ENCODE measurements at places on chromosomes 3 and 15. TPM values are rescaled to one million over a fixed set of nuclear protein-coding genes. Genes with fewer than 3 reads are reported as not detected.

Gene RARRES1
- total RNA-seq: 49.1 TPM

Gene RHCG
- total RNA-seq: not detected

Gene UCN2
- total RNA-seq: 0.18 TPM

Gene CPNE9
- not detected for total RNA-seq

Gene PPP2R3A
- total RNA-seq: 9.9 TPM

Gene PLCL2
- 53.4 TPM for total RNA-seq

Gene LINGO1
- total RNA-seq: 0.92 TPM

Gene FBXL22
- total RNA-seq: 27.5 TPM

Gene CILP
- 1.5 TPM for total RNA-seq

Gene SLC51B
- total RNA-seq: not detected

Gene SH3GL3
- total RNA-seq: 0.33 TPM

Gene ZNF717
- 13.9 TPM for total RNA-seq

Gene CAPN3
- 8.0 TPM for total RNA-seq

Gene GOLGA8S
- total RNA-seq: 0.33 TPM

Gene CCDC39
- total RNA-seq: 0.86 TPM

Gene CFAP100
- total RNA-seq: not detected

Gene SYNPR
- not detected for total RNA-seq

DNA sequence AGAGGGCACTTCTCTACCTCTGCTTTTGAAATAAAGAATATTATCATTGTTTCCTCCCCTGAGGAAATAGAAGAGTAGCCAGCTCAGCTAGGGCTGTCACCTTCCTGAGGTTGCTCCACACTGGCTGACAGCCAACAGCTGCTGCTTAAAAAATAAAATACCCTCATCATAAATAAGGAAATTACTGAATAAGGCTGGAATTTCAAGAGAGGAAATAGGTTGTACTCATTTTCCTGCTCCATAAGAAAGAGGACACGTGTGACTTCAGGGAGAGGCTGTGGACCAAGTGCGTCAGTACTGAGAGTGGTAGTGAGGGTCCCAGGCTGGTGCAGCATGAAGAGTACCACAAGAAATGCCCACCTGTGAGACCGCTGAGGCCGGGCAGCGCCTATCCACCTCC is 8.1 kb upstream of the C2CD4B start:
- no peak for DNase-seq

- no peak for DNase-seq
Observed at GRCh38 chr15:34584330-34584668, 848 bp upstream of the GOLGA8B start.

GRCh38 chr3:99429502-99429901 is 208.9 kb upstream of the COL8A1 start:
- DNase-seq: no peak

GRCh38 chr3:181292984-181293383 is 303.4 kb upstream of the DNAJC19 start:
- DNase-seq: no peak

- DNase-seq: peak; percentile 82
Observed at GRCh38 chr15:68700455-68701123, 120.1 kb downstream of the ANP32A start.

DNA sequence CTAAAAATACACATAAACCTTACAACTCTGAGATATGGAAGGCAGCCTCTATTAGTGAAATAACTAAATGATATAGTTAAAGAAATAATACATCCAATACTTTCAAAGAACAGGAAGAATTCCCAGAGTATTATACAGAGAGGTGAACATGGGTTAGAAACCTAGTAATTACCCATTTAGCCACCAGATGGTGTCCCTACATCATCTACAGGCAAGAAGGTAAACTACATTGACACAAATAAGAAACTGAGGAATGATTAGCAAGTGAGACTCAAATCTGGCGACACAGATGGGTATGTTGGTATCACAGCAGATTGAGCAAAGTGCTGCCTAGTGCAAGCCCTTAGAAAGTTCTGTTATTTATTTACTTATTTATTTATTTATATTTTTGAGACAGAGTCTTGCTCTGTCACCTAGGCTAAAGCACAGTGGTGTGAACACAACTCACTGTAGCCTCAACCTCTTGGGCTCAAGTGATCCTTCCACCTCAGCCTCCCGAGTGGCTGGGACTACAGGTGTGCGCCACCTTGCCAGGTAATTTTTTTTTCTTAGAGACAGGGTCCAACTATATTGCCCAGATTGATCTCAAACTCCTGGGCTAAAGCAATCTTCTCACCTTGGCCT is 28.2 kb downstream of the NEK4 start:
- DNase-seq: no peak

- no peak for DNase-seq
Observed at GRCh38 chr3:179687967-179688535, 35.2 kb downstream of the USP13 start.

DNA sequence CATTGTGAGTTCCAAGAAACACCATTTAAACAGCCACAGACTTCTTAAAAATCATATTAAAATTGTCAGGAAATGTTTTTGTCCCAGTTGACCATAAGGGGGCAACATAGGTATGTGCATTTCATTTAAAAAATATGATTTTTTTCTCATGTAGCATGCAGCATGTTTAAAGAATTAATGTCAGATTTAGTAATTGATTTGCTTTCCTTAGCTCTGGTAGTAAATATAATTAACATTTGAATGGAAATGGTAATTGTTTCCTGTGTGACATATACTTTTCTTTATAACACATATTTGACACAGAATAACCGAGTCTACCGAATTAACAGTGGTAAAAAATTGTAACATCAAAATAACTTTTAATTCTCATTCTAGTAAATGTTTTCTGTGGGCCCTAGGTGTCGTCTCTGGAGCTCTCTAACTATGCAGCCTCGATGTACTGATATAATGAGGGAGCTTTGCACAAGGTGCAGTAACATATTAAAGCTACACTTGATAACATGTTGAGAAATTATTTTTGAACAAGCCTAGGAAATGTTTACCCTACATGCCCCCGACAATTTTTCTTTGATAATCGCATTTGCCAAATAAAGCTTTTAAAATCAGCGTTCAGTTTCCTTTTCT is 34.9 kb downstream of the NXPE3 start:
- DNase-seq: no peak

DNA sequence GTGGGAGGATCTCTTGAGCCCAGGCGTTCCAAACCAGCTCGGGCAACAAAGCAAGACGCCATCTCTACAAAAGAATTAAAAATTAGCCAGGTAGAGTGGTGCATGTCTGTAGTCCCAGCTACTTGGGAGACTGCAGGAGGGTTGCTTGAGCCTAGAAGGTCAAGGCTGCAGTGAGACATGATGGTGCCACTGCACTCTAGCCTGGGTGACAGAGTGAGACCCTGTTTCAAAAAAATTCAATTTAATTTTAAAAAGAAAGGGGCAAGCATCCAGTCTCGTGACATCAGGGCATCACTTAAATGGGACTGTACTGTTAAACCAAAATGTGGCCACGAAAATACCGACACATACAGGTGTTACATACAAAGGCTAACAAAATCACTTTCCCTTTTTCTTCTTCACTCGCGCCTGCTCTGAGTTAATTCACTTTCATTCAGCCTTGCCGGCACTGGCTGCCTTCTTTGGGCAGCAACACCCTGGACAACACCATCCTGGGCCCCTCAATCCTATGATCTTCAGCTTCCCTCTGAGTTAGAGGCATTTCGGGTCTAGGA is 121.7 kb downstream of the LIPC start:
- no peak for DNase-seq

GRCh38 chr3:16064642-16065414 is 109.7 kb upstream of the GALNT15 start:
- DNase-seq: peak; percentile 87

DNA sequence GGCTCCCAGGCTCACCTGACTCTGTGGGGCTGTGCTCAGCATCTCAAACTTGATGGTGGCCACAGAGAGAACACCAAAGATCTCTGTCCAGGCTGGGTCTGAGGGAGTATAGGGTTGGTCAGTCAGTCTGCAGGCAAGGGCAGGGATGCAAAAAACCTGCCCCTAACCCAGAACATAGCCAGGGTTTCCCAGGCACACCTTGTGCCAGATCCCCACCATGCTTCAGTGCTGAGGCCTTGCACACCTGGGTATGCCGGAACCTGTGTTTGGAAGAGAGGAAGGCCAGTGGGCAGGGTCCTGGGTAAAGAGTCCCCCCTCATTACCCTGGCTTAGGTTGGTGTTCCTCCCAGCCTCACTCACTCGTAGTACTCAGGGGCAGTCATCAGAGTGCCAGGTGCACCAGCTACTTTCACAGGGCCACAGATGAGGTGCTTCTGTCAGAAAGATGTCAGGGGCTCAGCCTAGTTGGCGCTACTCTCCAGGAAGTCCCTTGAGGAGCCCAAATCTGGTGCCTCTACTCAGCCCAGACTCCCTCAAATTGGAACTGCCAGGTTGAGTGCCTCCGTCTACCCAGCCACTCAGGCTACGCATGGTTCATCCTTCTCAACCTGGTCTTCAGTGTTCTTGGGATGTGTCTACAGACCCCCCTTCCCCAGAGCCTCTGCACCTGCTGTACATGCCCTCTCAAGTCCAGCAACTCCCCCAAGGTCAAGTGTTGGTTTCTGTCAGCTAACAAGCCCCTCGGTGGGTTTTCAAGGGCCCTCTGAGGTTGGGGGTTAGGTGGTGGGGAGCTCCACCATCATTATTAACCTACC is 1.8 kb downstream of the DALRD3 start:
- DNase-seq: no peak

DNA sequence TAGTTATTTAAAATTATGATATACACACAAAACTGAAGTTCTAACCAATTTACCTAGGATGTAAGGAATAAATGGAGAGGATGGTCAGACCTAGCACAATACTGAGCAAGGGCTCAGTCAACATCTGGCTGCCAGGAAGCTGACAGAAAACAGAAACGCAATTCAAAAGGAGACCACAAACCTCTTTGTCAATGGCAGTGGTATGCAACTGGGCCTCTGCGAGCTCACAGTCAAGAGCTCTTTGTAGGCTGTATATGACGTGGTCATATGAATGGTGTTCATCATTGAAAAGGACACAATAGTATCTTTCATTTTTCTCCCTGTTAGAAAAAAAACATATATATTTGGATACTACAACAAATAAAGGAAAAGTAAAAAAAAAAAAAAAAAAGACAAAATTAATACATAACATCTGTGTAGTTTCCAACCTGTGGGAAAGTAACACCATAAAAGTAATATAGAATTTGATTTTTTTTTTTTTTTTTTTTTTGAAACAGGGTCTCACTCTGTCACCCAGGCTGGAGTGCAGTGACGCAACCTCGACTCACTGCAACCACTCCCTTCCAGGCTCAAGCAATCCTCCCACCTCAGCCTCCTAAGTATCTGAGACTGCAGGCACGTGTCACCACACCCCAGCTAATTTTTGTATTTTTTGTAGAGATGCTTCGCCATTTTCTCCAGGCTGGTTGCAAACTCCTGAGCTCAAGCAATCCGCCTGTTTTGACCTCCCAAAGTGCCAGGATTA is 37.9 kb downstream of the UBR1 start:
- no peak for DNase-seq

DNA sequence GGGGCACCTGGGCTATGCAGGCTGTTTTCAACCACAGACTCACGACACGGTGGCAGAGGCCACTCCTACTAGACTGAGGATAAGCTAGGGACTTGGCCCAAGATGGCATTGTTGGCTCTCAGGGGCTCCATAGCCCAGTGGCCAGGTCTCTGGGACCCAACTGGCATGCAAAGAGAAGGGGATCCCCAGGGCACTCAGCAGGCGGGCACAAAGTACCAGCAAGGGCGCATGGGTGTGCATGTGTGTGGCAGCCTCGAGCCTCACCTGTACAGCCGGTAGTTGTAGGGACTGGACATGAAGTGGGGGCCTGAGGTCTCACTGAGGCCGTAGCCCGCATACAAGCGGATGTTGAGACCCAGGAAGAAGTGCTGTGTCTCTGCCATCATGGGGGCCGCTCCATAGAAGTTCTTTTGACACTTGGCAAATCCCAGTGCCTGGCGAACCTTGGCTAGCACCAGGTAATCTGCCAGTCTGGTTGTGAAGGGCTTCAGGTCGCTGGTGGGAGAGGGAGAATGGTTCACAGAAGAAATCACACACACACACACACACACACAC is 30.2 kb downstream of the IDH3A start:
- DNase-seq: no peak

DNA sequence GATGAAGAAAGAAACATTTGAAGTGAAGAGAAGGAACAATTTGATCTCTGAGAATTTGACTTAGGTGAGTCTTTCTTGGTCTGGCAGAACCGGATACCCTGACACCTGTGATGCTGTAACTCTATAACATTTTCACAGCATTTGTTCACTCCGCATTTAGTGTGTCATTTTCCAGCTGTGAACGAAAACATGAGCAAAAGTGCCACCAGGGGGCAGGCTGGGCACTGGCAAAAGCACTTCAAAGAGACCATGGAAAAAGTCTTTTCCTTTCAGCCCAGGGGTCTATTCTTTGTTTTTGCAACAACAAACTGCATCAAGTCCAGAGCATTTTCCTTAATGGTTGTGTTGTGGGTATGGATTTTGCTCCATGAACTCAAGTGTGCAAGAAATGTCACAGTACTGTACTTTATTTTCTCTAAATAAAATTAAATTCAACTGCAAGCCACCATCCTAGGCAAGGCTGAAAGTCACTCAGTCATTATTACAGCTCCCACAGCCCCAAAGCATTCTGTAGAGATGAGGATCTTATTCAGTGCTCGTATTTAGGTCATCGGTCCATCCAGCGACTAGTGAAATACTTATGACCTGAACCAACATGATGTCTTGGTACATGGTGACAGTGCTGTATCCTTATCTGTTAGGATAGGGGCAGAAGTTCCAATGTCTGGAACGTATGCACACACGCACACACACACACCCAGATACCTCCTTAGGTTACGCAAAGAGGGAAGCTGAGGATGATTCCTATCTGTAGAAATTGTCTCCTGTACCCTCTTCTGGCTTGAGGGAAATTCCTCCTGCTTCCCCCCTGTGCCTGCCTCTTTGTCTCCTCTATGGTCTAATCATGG is 125.5 kb downstream of the GADL1 start:
- peak; percentile 74 for DNase-seq

GRCh38 chr15:31259562-31260252 is 66.9 kb upstream of the KLF13 start:
- DNase-seq: no peak

- DNase-seq: no peak
Observed at GRCh38 chr15:78995921-78996893, 51.4 kb upstream of the CTSH start.

- no peak for DNase-seq
Observed at GRCh38 chr15:81547521-81548132, 173.6 kb upstream of the TMC3 start.

GRCh38 chr3:99683876-99684275 is 45.5 kb downstream of the COL8A1 start:
- no peak for DNase-seq

All from ovary (tissue), 10 donors.